ENCODE measurements at places on chromosomes 4 and X. TPM values are rescaled to one million over a fixed set of nuclear protein-coding genes. Genes with fewer than 3 reads are reported as not detected.

ABCG2 gene
- total RNA-seq, result 22.0 TPM

EVC2 gene
- 2.1 TPM for total RNA-seq

AFM gene
- not detected for total RNA-seq

ELF4 gene
- 23.0 TPM for total RNA-seq

ABHD18 gene
- total RNA-seq, result 3.6 TPM

USP26 gene
- not detected for total RNA-seq

CASP6 gene
- 17.2 TPM for total RNA-seq

ARHGEF6 gene
- total RNA-seq, result 0.25 TPM

CYLC1 gene
- not detected for total RNA-seq

OSTC gene
- total RNA-seq, result 95.1 TPM

MAOA gene
- total RNA-seq, result 0.86 TPM

TMEM156 gene
- total RNA-seq, result 22.8 TPM

ARHGAP4 gene
- total RNA-seq, result 1.4 TPM

ATOH1 gene
- not detected for total RNA-seq

FAM9B gene
- not detected for total RNA-seq

CCKAR gene
- total RNA-seq, result not detected

SYTL4 gene
- total RNA-seq, result 3.7 TPM

CXCL5 gene
- 28.1 TPM for total RNA-seq

IL1RAPL1 gene
- total RNA-seq, result not detected

TMEM255A gene
- total RNA-seq, result 0.33 TPM

UGT2B11 gene
- total RNA-seq, result 0.16 TPM

CSAG1 gene
- total RNA-seq, result not detected

UGT8 gene
- total RNA-seq, result 0.12 TPM

L1CAM gene
- total RNA-seq, result 22.0 TPM

MPP1 gene
- total RNA-seq, result 17.3 TPM

HSD17B11 gene
- 58.2 TPM for total RNA-seq

LRP2BP gene
- total RNA-seq, result 0.17 TPM

SPON2 gene
- total RNA-seq, result 0.39 TPM

RASSF6 gene
- total RNA-seq, result 0.80 TPM

PCDH10 gene
- total RNA-seq, result 0.10 TPM

FHIP1A gene
- total RNA-seq, result 0.12 TPM

PALLD gene
- total RNA-seq, result 67.9 TPM

DCAF4L1 gene
- 0.14 TPM for total RNA-seq

CT45A5 gene
- not detected for total RNA-seq

CSTF2 gene
- 31.8 TPM for total RNA-seq

SSX2 gene
- not detected for total RNA-seq

SMIM10 gene
- total RNA-seq, result 0.20 TPM

DUSP9 gene
- total RNA-seq, result 1.0 TPM

ODAPH gene
- not detected for total RNA-seq
